ENCODE measurements at places on chromosomes 3 and 15.

DNA sequence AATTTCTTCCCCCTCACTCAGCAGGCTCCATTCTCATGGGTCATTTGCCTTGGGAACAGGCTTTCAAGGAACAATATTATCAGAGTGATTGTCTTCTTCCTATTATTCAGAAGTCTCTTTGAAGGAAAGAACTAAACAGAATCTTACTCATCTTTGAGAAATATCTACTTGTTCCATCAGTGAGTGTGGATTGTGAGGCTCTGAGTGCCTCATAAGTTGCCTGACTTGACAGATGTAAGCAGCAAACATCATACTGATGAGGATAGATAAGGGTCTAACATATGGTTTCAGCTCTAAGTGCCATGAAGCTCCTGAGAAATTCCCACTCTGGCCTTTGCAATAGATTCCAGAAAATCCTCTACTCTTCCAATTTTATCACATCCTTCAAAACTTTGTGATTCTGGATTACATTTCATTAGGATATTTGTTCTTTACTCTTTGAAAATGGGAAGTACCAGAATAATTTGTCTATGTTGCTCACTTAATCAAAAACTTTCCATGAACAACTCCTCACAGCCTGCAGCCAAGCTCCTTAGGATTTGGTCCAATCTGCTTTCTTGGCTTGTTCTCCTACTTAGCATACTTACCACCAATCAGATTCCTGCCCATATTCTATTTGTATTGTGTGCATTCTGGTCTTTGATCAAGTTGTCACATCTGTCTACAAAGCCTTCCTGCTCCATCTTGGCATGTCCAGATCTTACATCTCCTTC lies 120.1 kb downstream of the RPL22L1 start:
- no peak for DNase-seq

DNA sequence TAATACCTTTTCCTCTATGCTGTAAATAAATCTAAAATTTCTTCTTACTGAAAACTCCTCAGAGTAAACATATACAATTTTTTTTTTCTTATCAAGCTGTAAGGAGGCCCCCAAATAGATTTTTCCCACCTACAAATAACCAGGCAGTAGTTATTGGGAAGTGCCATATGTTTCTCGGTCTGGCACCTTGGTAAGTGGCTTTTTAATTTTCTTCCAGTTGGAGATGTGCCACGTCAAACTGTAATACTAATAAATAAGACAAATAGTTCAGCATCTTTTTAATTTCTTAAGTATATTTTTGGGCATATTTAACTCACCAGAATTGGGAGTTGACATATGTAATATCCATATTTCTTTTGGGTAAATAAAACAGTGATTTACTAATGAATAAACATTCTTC lies 346.3 kb downstream of the DIPK2A start:
- DNase-seq, result no peak

GRCh38 chr3:94525043-94525442 lies 462.2 kb downstream of the NSUN3 start:
- DNase-seq, result no peak

- no peak for DNase-seq
These were observed 1036.1 kb downstream of the MCTP2 start for GRCh38 chr15:95267481-95267880.

GRCh38 chr3:133821767-133822638 lies 16.4 kb downstream of the SRPRB start:
- no peak for DNase-seq

- no peak for DNase-seq
These were observed 18.6 kb downstream of the CCR9 start for GRCh38 chr3:45904931-45905330.

GRCh38 chr3:171150945-171151344 lies 124.4 kb upstream of the SLC2A2 start:
- DNase-seq, result no peak

- DNase-seq, result no peak
These were observed 85.7 kb downstream of the ARIH1 start for GRCh38 chr15:72559781-72560180.

- DNase-seq, result no peak
These were observed 43.8 kb downstream of the GABRB3 start for GRCh38 chr15:26729030-26729429.

GRCh38 chr15:88509321-88509720 lies 37.2 kb downstream of the DET1 start:
- no peak for DNase-seq

GRCh38 chr15:45586601-45587094 lies 531 bp upstream of the BLOC1S6 start:
- DNase-seq, result no peak

DNA sequence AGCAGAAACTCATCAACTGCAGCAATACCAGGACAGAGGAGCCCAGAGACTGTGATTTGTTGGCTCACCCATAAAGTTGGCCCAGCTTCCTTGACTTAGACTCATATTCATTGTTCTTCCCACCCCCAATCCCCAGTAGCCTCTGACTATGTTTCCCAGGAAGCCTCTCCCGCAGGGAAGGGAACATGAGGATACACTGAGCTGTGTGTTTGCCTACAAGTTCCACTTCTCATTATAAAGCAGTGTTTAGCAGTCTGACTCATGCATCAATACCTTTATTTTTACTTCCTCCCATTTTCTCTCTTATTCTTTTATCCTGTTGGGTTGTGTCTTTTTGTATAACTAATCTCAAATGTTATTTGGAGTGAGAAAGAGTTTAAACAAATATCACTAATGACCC lies 111.6 kb upstream of the PHLDB2 start:
- no peak for DNase-seq

DNA sequence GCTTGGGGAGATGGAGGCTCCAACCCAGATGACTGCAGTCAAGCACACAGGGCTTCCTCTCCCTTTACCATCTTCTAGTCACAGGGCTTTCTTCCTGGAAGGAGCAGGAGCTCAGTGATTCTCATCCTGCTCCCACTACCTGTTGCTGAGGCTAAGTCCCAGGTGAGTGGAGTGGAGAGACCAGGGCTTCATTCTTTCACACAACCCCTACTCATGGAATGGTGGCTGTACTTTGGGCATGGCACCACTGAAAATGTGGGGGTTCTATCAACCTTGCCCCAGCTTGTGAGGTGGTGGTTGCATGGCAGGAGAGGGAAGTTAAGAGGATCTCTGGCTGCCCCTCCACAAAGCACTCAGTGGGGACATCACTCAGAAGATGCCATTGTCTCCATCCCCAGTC lies 36.8 kb upstream of the RAD18 start:
- no peak for DNase-seq
